Activated CD4-positive, alpha-beta memory T cell treated with anti-CD3 and anti-CD28 coated beads for 36 hours (primary cell): ENCODE measurements at places on chromosomes 1 and 21. TPM values are rescaled to one million over a fixed set of nuclear protein-coding genes. Genes with fewer than 3 reads are reported as not detected.

- H3K27me3 ChIP-seq, result no peaks in the 10 kb centered on the region
- H3K4me3 ChIP-seq, result no peak overlapping the region
- H3K4me1 ChIP-seq, result peaks cover 64% of the 10 kb centered on the region
- peaks cover 36% of the 10 kb centered on the region for H3K36me3 ChIP-seq
- no peak overlapping the region for H3K27ac ChIP-seq
Measured at GRCh38 chr21:33259428-33259827, 6.7 kb upstream of the IL10RB start.

GRCh38 chr1:39173119-39173994 lies 31.1 kb upstream of the MACF1 start:
- no peaks in the 10 kb centered on the region for H3K4me1 ChIP-seq
- no peak for DNase-seq
- H3K36me3 ChIP-seq, result no peaks in the 10 kb centered on the region
- H3K4me3 ChIP-seq, result no peak overlapping the region
- no peak overlapping the region for H3K27ac ChIP-seq

DNA sequence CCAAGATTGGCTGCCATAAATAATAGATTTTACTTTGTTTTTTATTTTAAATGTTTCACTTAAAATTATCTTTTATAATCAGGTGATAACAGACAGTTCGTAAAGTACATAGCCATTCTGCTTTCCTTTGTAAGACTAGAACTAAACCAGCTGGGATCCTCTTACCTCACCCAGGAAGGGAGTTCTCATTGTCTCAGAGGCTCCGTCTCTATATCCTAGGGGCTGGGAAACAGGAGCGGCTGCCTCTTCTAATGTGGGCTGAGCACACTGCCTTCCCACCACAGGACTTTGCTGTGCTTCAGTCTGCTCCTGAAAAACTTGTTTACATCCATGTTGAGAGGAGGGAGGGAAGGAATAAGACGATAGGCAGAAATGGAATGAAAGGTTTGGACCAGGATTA lies 45.6 kb upstream of the PGD start:
- no peaks in the 10 kb centered on the region for H3K27me3 ChIP-seq
- H3K36me3 ChIP-seq, result peaks cover 7% of the 10 kb centered on the region
- H3K4me1 ChIP-seq, result no peaks in the 10 kb centered on the region
- no peak for DNase-seq

- H3K27me3 ChIP-seq, result no peaks in the 10 kb centered on the region
- H3K4me1 ChIP-seq, result peaks cover 17% of the 10 kb centered on the region
- peak; percentile 80 for DNase-seq
- no peak overlapping the region for H3K4me3 ChIP-seq
- H3K27ac ChIP-seq, result no peak overlapping the region
Measured at GRCh38 chr1:150233359-150234308, 2.3 kb downstream of the ANP32E start.

- DNase-seq, result no peak
- H3K36me3 ChIP-seq, result no peaks in the 10 kb centered on the region
- H3K4me3 ChIP-seq, result no peak overlapping the region
- no peaks in the 10 kb centered on the region for H3K4me1 ChIP-seq
- H3K27me3 ChIP-seq, result peaks cover 3% of the 10 kb centered on the region
- H3K27ac ChIP-seq, result no peak overlapping the region
Measured at GRCh38 chr1:175343945-175344344, 151.4 kb upstream of the KIAA0040 start.

GRCh38 chr1:23527366-23527765 lies 3.7 kb downstream of the E2F2 start:
- DNase-seq, result no peak
- H3K27me3 ChIP-seq, result no peaks in the 10 kb centered on the region
- no peak overlapping the region for H3K4me3 ChIP-seq
- H3K4me1 ChIP-seq, result peaks cover 76% of the 10 kb centered on the region

- H3K27ac ChIP-seq, result no peak overlapping the region
- no peaks in the 10 kb centered on the region for H3K4me1 ChIP-seq
- DNase-seq, result peak; percentile 46
- H3K4me3 ChIP-seq, result no peak overlapping the region
Measured at GRCh38 chr1:47262787-47263413, 30.9 kb upstream of the TAL1 start.

DNA sequence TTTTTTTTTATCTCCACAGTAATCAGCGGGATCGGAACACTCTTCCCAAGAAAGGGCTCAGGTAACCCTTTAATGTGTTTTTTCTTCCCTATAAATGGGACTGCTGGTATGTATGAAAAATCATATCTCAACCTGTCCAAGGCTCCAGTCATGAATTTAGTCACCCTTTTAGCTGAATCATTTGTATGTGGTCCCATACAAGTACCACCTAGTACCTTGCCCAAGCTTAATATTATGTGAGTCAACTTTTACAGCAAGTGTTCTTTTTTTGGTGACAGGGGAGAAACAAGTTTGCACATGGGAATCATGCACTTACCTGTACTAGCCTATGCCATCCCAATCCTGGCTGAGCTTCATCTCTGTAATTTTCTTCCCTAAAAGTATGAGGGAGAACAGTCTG lies 43.7 kb upstream of the IPO9 start:
- H3K4me1 ChIP-seq, result no peaks in the 10 kb centered on the region
- H3K27ac ChIP-seq, result no peak overlapping the region
- DNase-seq, result no peak
- no peaks in the 10 kb centered on the region for H3K36me3 ChIP-seq

DNA sequence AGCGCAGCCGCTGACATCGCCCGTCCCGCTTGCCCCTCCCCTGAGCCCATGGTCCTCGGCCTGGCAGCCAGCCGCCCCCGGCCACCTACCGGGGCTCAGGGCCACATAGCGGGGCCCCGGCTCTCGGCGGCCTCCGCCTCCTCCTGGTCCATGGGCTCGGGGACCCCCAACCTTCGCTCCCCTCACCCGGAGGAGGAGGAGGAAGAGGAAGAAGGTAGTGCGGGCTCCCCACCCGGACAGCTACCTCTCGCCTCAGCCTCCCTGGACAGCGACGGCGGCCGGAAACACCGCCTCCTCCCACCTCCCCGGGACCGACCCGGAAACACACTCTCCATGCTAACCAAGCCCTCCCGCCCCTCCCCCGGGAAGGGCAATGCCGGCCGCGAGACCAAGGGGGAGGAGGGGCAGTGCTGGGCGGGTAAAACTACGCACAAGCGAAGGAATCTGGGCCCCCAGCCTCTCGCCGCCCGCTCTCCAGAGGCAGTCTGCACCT lies at the start of gene KIAA0319L:
Gene KIAA0319L (minus strand): TSS at position 286 of the 493 bp plus-strand sequence. CDS start 2,912 bp downstream, outside the sequence.
- peaks cover 9% of the 10 kb centered on the region for H3K36me3 ChIP-seq
- no peaks in the 10 kb centered on the region for H3K27me3 ChIP-seq
- H3K27ac ChIP-seq, result peak within 1 kb of the TSS; percentile 95
- peaks cover 58% of the 10 kb centered on the region for H3K4me1 ChIP-seq
- H3K4me3 ChIP-seq, result peak within 1 kb of the TSS; percentile 97

DNA sequence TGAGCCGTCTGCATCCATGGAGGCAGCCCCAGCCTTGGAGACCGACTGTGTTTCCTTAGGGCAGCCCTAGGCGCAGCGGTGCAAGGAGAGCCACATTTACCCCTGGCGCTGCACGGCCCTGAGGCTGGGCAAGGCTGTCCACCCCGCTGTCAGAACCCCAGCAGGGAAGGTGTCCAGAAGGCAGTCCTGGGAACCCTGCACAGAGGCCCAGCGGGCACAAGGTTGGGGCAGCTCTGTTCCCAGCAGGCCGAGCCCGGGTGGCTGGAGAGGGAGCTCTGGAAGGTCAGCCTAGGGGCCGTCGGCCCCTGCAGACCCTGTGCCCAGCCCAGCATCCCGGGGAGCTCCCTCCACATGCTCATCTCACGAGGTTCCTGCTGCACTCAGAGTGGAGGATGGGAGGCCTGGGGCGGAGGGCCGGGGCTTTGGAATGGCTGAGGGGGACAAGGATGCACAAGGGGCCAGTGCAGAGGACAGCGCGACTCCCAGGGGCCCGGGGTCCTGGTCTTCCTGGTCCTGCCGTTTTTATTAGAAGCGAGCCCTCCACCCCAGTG lies 19.9 kb upstream of the SAMD11 start:
- peak overlapping the region; percentile 20 for H3K4me3 ChIP-seq
- peaks cover 1% of the 10 kb centered on the region for H3K36me3 ChIP-seq
- peak; percentile 7 for DNase-seq
- H3K4me1 ChIP-seq, result peaks cover 7% of the 10 kb centered on the region
- H3K27me3 ChIP-seq, result peaks cover 38% of the 10 kb centered on the region

DNA sequence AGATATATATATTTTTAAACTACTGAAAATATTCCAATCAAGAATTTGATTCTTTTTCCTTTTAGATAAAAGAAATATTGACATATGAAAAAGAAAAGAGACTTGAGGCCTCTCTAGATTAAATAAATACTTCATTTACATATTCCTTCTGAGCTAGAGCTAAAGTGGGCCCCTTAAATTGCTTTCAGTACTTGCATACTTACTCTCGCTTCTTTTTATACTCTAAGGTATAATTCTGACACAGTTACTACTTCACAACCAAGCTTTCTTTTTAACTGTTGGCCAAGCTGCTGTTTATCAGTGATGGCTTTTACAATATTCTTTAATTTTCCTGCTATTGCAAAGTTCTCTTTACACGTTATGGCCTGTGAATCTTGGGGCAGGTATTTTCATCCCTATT lies 24.6 kb downstream of the EXTL2 start:
- no peaks in the 10 kb centered on the region for H3K4me1 ChIP-seq
- no peaks in the 10 kb centered on the region for H3K27me3 ChIP-seq
- no peaks in the 10 kb centered on the region for H3K36me3 ChIP-seq
- no peak overlapping the region for H3K27ac ChIP-seq

- H3K4me1 ChIP-seq, result peaks cover 18% of the 10 kb centered on the region
- no peaks in the 10 kb centered on the region for H3K36me3 ChIP-seq
- H3K4me3 ChIP-seq, result peak overlapping the region; percentile 78
- H3K27me3 ChIP-seq, result peaks cover 14% of the 10 kb centered on the region
- DNase-seq, result peak; percentile 28
Measured at GRCh38 chr1:178725466-178726086, 532 bp downstream of the RALGPS2 start.

- no peaks in the 10 kb centered on the region for H3K36me3 ChIP-seq
- no peaks in the 10 kb centered on the region for H3K27me3 ChIP-seq
- no peak overlapping the region for H3K27ac ChIP-seq
- no peak overlapping the region for H3K4me3 ChIP-seq
- DNase-seq, result no peak
Measured at GRCh38 chr1:219236933-219237610, 63.4 kb downstream of the LYPLAL1 start.

GRCh38 chr1:81254560-81254959 lies 546.2 kb upstream of the ADGRL2 start:
- no peaks in the 10 kb centered on the region for H3K36me3 ChIP-seq
- H3K27me3 ChIP-seq, result no peaks in the 10 kb centered on the region
- no peak overlapping the region for H3K27ac ChIP-seq
- no peak for DNase-seq

GRCh38 chr1:113325022-113325421 lies 65.3 kb upstream of the MAGI3 start:
- H3K36me3 ChIP-seq, result no peaks in the 10 kb centered on the region
- no peaks in the 10 kb centered on the region for H3K27me3 ChIP-seq
- DNase-seq, result no peak

GRCh38 chr1:44057293-44057692 lies 26.0 kb upstream of the SLC6A9 start:
- no peak for DNase-seq
- H3K4me1 ChIP-seq, result no peaks in the 10 kb centered on the region
- H3K27me3 ChIP-seq, result peaks cover 7% of the 10 kb centered on the region
- H3K27ac ChIP-seq, result no peak overlapping the region

GRCh38 chr1:215345208-215345607 lies 221.9 kb upstream of the KCTD3 start:
- H3K4me3 ChIP-seq, result no peak overlapping the region
- no peaks in the 10 kb centered on the region for H3K36me3 ChIP-seq
- H3K27ac ChIP-seq, result no peak overlapping the region
- no peaks in the 10 kb centered on the region for H3K27me3 ChIP-seq

- H3K27ac ChIP-seq, result no peak overlapping the region
- no peak overlapping the region for H3K4me3 ChIP-seq
- peaks cover 2% of the 10 kb centered on the region for H3K27me3 ChIP-seq
Measured at GRCh38 chr1:245000872-245001188, 136.5 kb upstream of the HNRNPU start.

Gene ADGRL4
- total RNA-seq, result not detected

Gene CD5L
- total RNA-seq, result not detected

Gene RGS4
- total RNA-seq, result not detected

Gene SH2D5
- total RNA-seq, result 0.12 TPM

Gene MYOG
- total RNA-seq, result not detected

Gene SLAMF6
- total RNA-seq, result 40.9 TPM
